NCI-H524 (cell line): ENCODE measurements at places on chromosomes 11 and 22.

DNA sequence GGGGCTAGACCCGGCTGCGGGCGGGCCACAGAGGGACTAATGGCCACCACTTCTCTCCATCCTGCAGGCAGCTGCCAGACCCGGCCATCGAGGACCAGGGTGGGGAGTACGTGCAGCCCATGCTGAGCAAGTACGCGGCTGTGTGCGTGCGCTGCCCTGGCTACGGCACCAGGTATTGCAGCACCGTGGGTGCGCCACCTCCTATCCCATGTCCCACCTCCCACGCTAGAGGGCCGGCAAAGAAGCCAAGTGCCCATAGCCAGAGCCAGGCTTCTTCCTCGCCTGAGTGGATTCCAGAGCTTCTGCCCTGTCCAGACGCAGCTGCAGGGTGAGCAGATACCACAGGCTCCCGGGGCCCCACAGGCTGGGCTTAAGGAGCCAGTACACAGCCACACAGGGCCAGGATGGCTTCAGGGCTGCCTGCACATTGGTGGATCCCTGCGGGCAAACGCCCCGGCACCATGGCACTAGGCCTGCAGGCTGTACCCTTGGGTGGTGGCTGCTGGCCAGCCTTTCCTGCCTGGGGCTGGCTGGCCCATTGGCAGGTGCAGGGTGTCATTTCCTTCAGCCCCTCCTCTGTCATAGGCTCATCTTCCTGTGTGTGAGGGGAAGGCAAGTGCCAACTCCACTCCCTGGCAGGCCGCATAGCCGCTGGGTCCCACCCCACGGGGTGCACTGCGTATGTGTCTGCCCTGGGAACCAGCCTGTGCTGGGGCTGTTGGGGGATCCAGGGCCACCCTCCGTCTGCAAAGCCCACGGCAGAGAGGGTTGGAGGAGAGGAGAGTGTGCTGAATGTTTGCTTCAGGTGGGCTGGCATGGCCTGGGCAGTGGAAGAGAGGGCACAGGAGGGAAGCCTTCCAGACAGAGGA, 16.5 kb upstream of the DGCR8 start:
- no peak for DNase-seq

DNA sequence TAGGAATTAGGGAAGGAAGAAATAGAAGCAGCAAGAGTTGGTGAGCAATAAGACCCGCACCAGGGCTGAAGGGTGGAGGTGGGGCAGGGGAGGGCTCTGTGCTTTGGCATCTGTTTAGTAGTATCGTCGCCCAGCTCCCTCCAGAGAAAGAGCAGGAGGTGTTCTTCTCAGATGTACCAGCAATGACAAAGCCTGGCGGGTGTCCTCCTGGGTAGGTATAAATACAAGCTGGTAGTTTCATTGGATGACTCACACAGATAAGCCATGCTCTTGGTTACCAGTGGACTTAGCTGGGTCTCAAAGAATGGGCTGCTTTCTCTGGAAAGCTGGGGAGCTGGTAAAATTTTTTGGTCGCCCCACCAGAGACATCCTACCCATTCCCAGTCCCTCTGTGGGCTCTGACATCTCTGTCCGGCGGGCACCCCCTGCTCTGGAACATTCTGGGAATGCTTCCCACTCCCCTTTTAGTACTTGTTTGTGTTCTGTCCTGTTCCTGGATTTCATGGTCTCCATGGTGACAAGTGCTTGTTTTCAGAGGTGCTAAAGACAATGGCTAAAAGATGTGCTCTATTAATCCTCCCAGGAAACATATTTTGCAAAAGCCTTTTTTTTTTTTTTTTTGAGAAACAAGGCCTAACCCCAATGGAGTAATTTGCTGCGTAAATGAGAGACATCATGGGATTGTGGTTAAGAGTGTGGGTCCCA, 15.4 kb upstream of the TUBA8 start:
- DNase-seq, result no peak

GRCh38 chr11:127226949-127227348, 226.4 kb upstream of the KIRREL3 start:
- no peak for DNase-seq

GRCh38 chr11:23564370-23564769, 704.1 kb upstream of the CCDC179 start:
- DNase-seq, result no peak

DNA sequence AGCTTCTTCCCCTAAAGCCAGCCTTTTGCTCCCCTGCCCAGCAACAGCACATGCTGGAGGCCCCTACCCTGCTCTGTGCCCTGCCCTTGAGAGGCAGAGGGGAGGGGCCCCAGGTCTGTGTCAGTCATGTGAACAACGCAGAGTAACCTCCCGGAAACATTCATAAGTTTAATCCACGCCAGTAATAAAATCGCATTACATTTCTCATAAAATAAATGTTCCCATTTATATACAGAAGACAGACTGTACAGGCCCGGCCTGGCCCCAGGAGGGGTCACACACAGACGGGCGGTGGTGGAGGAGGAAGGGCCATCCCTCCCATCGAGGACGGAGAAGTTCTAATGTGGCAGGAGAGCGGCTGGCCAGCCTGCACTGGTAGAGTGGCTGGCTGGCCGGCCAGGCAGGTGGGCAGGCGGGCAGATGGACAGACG, 39.5 kb downstream of the LMO1 start:
- no peak for DNase-seq

DNA sequence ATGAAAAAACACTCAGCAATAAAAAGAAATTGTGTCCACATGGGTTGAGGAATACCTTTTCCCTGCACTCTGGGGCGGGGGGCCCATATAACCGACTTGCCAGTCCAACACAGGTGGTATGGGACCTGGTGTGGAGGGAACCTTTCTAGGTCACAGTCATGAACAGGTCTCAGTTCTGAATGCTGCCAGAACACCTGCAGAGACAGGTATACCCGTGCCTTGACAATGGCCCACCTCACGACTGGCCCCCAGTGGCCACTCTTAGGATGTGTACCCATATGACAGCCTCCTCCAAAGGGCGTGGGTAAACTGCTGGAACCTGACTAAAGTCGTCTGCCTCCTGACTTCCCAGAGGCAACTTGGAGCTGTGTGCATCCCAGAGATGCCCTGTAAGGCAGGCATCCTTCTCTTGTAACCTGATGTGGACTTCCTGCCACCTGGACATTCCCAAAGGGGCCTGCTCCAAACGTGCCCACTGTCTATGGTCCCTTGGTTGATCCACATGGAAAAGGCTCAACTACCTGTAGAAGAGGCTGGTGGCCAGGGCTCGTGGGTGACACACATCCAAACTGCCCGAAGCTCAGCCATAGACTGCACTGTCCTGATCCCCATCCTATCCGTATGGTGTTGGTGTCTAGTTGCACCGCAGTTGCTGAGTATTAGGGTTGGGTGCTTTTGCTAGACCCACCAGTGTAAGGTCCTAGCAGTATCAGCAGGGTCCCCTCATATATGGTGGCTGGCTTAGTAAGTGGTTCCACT, 859.3 kb downstream of the BRD1 start:
- peak; percentile 24 for DNase-seq

DNA sequence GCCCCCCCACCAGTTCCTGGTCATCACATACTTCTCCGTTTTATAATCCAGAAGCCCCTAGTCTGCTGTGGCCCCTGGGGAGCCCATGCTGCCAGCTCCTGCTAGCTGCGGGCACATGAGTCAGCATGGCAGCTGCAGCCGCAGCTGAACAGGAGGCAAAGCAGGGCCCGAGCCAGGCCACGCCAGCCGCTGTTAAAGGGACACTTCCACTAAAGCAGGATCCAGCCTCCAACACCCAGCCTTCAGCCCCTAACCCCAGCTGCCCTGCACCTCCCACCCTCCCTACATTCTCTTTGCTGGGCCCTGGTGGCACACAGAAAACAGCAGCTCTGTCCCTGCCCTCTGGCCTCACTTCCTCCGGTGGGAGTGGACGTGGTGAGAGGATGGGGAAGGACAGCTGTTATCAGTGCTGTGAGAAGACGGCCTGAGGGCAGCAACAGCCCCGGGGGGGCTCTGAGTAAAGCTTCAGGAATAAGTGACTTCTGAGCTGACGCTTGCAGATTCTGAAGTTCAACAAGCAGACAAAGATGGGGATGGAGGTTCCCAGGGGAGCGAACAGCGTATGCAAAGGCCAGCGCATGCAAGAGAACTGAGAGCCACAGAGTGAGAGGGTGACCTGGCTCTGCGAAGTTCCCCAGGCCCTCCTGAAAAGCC, 688 bp upstream of the LRRC74B start:
- DNase-seq, result no peak
